Activated CD4-positive, alpha-beta T cell treated with anti-CD3 and anti-CD28 coated beads for 4 hours (primary cell): ENCODE measurements at places on chromosomes 7 and 10.

- DNase-seq, result no peak
Observed at GRCh38 chr7:80231707-80232106, 97.1 kb downstream of the GNAI1 start.

DNA sequence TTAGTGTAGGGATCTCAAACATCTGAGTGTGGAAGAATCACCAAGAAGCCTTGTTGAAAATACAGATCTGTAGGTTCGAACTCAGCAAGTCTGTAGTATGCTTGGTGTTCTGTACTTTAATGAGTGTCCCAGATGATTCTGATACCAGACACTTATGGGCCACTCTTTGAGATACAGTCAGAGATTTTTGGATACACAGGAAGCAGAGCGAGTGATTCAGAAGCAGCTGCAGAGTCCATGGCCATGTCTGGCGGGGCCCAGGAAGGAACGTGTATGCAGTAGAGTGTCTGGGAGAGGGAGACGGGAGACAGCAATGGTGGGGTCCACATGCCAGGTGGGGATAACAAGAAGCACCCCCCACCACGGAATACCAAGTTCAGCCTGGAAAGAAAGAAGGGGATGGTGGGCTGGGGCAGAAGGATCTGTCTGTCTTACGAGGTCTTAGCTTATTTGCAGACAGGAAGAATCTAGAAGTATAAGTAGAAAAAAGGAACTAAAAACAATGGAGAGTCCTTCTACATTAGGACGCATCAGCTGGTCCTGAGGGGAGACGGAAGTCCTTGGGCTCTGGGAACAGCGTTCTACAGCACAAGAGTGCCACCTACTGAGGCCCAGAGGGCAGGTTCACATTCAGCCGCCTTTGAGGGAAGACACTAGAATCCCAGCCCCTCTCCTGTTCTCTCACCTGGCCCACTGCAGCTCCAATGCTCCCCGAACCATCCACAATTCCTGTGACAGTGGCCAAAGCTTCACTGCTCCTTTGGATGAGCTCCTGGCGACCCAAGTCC lies 55.4 kb downstream of the SLC37A3 start:
- DNase-seq, result no peak

DNA sequence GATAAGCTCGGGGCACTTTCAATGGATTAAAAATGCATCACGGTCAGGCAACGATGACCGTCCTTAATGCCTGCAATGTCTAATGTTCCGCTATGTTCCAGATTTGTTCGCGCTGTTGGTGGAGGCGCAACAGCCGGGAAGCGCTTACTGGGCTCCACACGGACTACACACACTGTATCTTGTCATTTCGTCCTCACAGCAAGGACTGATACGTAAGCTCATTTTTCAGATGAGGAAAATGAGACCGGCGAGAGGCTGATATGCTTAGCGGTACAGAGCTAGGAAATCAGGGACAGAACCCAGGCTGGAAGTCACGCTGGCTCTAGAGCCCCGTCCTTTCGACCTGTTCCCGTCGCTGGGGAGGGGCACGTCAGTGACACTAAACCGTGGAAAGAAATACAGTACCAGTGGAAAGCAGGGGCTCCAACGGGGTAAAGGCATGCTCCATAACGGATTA lies 670 bp downstream of the TPK1 start:
- DNase-seq, result no peak

- no peak for DNase-seq
Observed at GRCh38 chr7:151586531-151587260, 67.0 kb upstream of the RHEB start.

- DNase-seq, result no peak
Observed at GRCh38 chr10:62528441-62528840, 154.3 kb downstream of the ZNF365 start.

GRCh38 chr7:117992635-117993376 lies 119.6 kb upstream of the CTTNBP2 start:
- DNase-seq, result no peak

- DNase-seq, result no peak
Observed at GRCh38 chr10:18545621-18546305, 105.6 kb downstream of the NSUN6 start.

GRCh38 chr7:117012284-117012683 lies 59.0 kb downstream of the ST7 start:
- no peak for DNase-seq

- no peak for DNase-seq
Observed at GRCh38 chr10:34413214-34413613, 401.9 kb downstream of the PARD3 start.

DNA sequence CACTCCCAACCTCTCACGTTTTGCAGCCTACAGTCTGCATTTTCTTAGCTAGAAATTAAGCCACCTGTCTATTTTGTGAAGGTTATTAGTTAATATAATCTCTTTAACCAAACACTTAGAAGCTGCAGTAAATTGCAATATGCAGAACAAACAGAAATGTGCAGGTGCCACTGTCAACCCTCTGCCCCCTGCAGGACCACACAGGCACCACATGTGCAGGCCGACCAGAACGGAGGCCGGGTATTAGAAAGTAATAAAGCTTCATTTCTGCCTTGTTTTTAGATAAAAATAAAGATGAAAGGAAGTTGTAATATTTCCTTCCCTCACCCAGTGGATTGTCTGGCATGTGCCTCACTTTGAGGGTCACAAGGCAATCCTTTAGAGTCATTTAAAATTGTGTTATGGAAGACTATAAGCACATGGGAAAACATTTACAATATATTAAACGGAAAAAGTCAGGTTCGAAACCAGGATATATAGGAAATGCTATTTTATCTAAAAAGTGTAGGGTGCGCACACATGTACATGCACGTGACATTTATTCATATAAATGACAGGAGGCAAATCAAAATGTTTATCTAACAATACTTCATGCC lies 158.2 kb downstream of the ARHGAP12 start:
- DNase-seq, result peak; percentile 69

DNA sequence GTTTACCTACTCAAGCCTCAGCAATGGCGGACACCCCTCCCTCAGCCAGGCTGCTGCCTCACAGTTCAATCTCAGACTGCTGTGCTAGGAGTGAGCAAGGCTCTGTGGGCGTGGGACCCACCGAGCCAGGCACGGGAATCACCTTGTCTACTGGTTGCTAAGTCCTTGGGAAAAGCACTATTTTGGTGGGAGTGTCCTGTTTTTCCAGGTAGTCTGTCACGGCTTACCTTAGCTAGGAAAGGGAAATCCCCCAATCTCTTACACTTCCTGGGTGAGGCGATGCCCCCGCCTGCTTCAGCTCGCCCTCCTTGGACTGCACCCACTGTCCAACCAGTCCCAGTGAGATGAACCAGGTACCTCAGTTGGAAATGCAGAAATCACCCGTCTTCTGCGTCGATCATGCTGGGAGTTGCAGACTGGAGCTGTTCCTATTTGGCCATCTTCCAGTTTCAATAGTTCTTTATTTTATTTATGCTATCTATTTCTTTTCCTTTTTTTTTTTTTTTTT lies at the start of gene HYAL4:
Gene HYAL4 (plus strand): TSS at position 458 of the 508 bp plus-strand sequence. CDS start 23,105 bp downstream, outside the sequence.
- DNase-seq, result no peak

GRCh38 chr7:102933763-102934162 lies 21.0 kb downstream of the LRRC17 start:
- DNase-seq, result no peak

DNA sequence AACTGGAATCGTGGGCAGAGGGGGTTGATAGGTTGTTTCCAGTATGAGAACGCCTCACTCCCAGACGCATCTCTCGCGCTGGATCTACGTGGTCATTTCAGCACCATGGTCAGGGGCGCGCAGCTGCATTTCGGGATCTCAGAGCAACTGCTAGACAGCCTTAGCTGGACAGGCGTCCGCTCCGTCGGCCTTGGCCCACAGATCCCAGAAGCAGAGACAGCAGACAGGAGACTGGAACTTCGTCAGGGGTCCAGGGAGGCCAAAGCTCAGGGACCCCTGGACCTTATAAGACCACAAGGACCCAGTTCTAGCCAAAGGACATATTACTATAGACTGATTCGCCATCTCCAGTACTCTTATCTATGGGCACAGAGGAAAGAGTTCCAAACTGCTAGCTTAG lies 5.3 kb downstream of the NEUROG3 start:
- no peak for DNase-seq

GRCh38 chr10:9621216-9621615 lies 1396.5 kb upstream of the CELF2 start:
- no peak for DNase-seq

DNA sequence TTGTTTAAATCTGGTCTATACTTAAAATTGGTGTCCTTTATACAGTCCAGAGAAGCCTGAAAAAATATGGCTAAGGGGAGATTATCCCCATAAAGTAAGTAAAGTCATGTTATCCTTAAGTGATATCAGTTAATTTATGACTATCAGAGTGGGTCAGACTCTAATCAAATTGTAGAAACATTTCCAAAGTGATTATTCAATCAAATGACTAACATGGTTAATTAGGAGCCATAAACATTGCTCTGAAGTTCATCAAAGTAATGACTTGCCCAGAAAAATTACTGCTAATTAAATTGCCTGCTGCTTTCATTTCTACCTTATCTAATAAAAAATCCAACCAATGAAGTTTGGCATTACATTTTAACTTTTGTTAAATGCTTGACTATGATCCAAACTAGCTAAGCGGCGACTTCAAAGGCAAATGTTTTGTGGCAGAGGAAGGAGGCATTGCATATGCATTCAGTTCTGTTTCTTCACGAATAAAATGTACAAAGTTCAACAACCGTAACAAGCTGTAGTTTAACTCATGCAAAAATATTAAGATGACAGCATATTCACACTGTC lies 76.7 kb downstream of the ETV1 start:
- DNase-seq, result no peak

DNA sequence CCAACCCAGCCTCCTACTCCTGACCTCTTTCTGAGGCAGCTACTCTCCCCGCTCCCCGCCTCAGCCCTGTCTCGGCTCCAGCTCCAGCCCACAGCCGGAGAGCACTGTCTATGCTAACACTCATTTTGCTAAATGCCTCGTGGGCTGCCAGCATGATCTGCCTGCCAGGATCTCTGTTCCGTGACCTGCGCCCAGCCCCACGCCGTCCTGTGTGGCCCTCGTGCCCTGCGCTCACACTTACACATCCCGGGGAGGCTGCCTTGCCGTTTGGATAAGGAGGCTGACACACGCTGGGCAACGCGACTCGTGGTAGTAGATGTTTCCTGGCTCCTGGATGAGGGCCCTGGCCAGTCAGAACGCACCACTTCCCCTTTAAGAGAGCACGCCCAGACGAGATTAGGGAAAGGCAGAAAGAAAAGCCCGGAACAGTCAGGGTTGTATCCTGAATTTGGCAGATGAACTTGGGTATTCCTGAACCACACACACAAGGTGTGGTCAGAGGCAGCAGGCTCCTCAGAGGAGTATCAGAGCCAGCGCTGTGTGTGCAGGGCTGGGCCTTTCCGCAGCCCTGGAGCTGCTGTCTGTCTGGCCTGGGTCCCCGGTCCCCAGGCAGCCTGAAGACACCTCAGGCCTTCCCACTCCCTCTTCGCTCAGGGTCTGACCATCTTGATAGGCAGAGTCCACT lies 97.7 kb upstream of the EFCAB10 start:
- no peak for DNase-seq

GRCh38 chr10:127945948-127946711 lies 39.2 kb downstream of the PTPRE start:
- DNase-seq, result no peak

- DNase-seq, result no peak
Observed at GRCh38 chr10:51747216-51747615, 47.8 kb upstream of the CSTF2T start.

- no peak for DNase-seq
Observed at GRCh38 chr10:133176546-133176945, 16.5 kb downstream of the KNDC1 start.

DNA sequence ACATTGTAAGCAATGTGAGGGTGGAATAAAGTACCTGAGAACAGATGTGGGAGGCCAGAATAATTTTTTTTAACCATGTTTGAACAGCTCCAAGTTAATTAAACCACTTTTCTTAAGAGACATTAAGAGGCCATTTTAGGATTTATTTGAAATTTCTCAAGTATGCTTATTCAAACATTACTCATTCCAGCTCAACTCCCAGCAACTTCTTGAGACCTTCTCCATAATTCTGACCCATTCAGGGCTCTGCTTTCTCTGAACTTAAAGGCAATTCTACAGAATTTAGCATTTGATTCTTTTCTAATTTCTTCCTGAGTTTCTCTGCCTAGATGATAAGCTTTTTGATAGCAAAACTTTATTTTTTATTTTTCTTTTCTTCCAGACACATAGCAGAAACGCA lies 314.5 kb downstream of the CAMK1D start:
- DNase-seq, result no peak

GRCh38 chr7:93873998-93874574 lies 16.5 kb downstream of the TFPI2 start:
- DNase-seq, result no peak
